HFF-Myc (cell line): ENCODE measurements at places on chromosomes 4 and X.

GRCh38 chr4:160969925-160970324, 1193.9 kb downstream of the FSTL5 start:
- DNase-seq, result no peak

DNA sequence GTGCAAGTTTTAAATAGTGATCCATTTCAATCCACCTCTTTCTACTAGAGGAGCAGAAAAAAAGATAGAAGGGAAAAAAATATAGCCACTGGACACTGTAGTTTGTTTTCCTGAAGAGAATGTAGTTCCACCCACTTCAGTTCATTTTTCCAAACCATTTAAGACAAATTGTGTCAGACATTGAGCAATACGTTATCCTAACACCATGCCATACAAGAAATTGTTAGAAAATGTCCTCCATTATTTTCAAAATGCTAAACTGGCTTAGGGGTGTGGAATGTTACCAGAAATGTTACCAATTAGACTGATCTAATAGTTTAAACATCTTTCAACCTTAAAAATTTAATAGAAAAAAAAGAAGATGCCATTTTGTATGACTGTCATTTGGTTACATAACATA, 48.6 kb upstream of the ETNPPL start:
- DNase-seq, result no peak

DNA sequence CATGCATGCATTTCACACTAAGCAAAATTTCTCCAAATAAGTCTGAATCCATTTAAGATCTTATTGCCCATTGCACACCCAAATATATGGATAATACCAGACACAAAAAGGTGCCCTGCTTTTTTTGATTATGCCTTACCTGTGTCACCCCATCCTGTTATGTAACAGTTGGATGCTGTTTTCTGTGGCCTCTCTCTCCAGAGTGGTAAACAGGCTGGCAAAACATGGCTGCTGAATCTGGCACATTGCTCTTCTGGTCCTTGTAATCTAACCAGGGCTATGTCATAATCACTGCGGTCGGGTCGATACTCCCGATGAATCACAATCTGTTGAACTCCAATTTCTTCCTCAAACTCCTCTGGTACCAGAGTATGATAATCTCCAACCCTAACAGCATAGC, 70.1 kb downstream of the PRSS12 start:
- no peak for DNase-seq

GRCh38 chrX:98068024-98068580, 1184.4 kb downstream of the RPA4 start:
- DNase-seq, result no peak
